Activated CD4-positive, alpha-beta T cell treated with anti-CD3 and anti-CD28 coated beads, Interleukin-2, amount 10 ng/mL, durations not matched to agents 24 days and 14 days (primary cell): ENCODE measurements at places on chromosomes 5 and 9.

- H3K4me3 ChIP-seq: no peak overlapping the region
- no peaks in the 10 kb centered on the region for H3K4me1 ChIP-seq
Measured at GRCh38 chr5:166898166-166898565, 1393.3 kb upstream of the WWC1 start.

DNA sequence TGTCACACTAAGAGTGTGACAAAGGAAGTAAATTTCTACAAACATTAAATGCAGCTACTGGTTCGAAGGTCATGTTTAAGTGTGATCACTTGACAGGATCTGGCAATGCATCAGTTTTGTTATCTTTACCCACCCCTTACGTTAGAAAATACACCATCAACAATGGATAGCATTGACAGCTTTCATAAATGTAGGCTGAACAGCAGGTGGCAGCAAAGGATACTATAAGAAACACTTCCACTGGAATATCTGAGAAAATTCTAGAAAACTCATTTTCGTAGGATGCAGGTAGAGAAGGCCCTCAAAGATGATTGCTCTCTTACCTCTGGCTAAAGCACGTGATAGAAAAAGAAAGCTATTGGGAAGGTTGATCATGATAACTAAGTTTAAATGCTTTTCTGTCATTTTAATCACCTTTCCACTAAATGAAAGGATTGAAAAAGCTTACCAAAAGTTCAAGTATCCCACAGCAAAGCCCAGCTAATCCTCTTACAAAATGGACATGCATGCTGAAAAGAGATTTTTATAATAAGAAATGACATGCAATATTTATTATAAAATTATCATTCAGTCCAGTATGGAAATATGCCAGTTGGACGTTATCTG, 292.5 kb downstream of the PARP8 start:
- H3K27me3 ChIP-seq: peaks cover 21% of the 10 kb centered on the region
- peaks cover 6% of the 10 kb centered on the region for H3K4me1 ChIP-seq
- no peaks in the 10 kb centered on the region for H3K36me3 ChIP-seq
- H3K4me3 ChIP-seq: no peak overlapping the region

GRCh38 chr5:137142764-137143605, 356.1 kb downstream of the SPOCK1 start:
- H3K27me3 ChIP-seq: no peaks in the 10 kb centered on the region
- H3K27ac ChIP-seq: no peak overlapping the region
- H3K4me1 ChIP-seq: no peaks in the 10 kb centered on the region
- DNase-seq: no peak
- no peak overlapping the region for H3K4me3 ChIP-seq

- no peak overlapping the region for H3K27ac ChIP-seq
- no peak overlapping the region for H3K4me3 ChIP-seq
- H3K36me3 ChIP-seq: no peaks in the 10 kb centered on the region
- peaks cover 29% of the 10 kb centered on the region for H3K27me3 ChIP-seq
- H3K4me1 ChIP-seq: peaks cover 3% of the 10 kb centered on the region
- no peak for DNase-seq
Measured at GRCh38 chr9:101453776-101454570, 18.4 kb upstream of the ALDOB start.

DNA sequence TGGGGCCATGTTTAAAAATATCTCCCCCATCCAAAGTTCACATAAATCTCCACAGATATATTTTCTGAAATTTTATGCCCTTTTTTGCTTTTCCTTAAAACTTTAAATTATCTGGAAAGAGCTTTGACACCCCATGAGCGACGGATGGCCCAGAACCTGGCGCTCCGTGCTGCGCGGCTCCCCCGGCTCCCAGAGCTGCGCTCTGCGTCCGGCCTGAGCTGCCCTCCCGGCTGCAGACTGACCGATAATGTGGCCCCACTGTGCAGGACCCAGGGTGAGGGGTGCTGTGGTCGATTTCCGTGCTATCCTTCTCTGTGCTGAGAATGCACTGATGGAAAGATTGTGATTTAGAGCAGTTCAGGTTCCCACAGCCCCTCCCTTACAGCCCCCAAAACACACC, 292.3 kb upstream of the IRX4 start:
- DNase-seq: no peak
- H3K27me3 ChIP-seq: peaks cover 6% of the 10 kb centered on the region
- no peak overlapping the region for H3K27ac ChIP-seq
- no peaks in the 10 kb centered on the region for H3K4me1 ChIP-seq
- H3K36me3 ChIP-seq: no peaks in the 10 kb centered on the region
